ENCODE measurements at places on chromosomes 13 and 19. TPM values are rescaled to one million over a fixed set of nuclear protein-coding genes. Genes with fewer than 3 reads are reported as not detected.

The CALR3 gene
- polyA plus RNA-seq, result not detected

DNA sequence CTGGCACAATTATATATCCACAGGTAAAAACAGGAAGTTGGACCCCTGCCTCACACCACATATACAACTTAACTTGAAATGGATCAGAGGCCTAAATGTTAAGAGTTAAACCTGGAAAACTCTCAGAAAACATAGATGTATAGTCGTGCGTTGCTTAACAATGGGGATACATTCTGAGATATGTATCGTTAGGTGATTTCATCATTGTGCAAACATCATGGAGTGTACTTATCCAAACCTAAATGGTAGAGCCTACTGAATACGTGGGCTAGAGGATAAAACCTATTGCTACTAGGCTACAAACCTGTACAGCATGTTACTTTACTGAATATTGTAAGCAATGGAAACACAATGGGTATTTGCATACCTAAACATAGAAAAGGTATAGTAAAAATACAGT is 14.8 kb upstream of the CALM3 start:
- no peak for DNase-seq

The ZNF792 gene
- 0.31 TPM for polyA plus RNA-seq

DNA sequence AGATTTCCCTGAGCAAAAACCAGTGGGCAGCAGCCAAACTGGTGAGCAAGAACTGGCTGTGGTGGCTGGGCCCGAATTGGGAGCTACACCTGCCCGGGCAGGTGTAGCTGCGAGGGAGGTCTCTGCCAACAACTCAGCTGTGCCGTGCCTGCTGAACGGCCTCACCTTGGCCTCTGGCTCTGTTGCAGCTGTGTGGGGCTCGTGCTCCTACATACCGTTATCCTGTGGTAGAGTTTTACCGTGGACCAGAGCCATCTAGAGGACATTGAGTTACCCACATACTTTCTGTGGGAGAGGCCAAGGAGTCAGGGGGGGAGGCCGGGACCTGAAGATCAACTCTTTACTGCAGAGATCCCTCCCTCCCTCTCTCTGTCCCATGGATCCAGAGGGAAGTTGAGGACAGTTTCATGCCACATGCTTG is 113.2 kb downstream of the TM9SF2 start:
- DNase-seq, result no peak

DNA sequence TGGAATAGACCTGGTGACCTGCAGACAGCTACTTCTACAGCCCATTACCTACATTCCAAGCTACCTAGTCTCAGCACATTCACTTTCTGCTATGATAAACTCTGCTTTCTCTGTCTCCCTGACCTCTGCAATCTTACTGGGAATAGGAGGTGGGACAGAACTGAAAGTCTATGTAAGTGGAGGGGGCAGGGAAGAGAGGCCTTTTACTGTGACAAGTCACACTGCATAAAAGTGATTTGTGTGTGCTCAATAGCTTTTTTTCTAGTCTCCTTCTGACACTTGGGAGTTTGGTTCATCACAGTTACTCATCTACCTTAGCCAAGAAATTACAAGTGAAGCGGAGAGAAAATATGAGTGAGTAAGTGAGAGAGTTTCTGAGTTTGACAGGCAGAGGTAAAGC is 322.4 kb downstream of the OLFM4 start:
- DNase-seq, result no peak

The CBLC gene
- polyA plus RNA-seq, result 3.5 TPM

GRCh38 chr19:41694196-41694595 is 6.1 kb upstream of the CEACAM7 start:
- no peak for DNase-seq

Measured in brain (organoid and tissue), 16 donors.